Esophagus squamous epithelium (tissue), 5 donors: ENCODE measurements at places on chromosomes 7 and 10. TPM values are rescaled to one million over a fixed set of nuclear protein-coding genes. Genes with fewer than 3 reads are reported as not detected.

Gene AKR1D1
- total RNA-seq: not detected

Gene GFRA1
- total RNA-seq: 79.9 TPM

Gene CTAGE4
- 8.6 TPM for total RNA-seq

Gene ANKRD61
- not detected for total RNA-seq

Gene PPP1R9A
- 6.3 TPM for total RNA-seq

Gene SLC29A4
- 0.53 TPM for total RNA-seq

Gene DNAJB9
- 17.0 TPM for total RNA-seq

Gene EPHB6
- total RNA-seq: 15.2 TPM

Gene NUTM2A
- total RNA-seq: 0.57 TPM

Gene SEMA4G
- 1.5 TPM for total RNA-seq

Gene MOGAT3
- total RNA-seq: not detected

Gene CC2D2B
- total RNA-seq: 0.22 TPM

Gene ENTPD1
- 10.3 TPM for total RNA-seq

Gene RBM17
- total RNA-seq: 36.5 TPM

Gene AGBL3
- 0.72 TPM for total RNA-seq

Gene MYL7
- not detected for total RNA-seq

Gene COL13A1
- not detected for total RNA-seq

Gene HPS6
- 29.4 TPM for total RNA-seq

Gene FXYD4
- total RNA-seq: not detected

Gene FAM13C
- total RNA-seq: 9.9 TPM

Gene EPC1
- total RNA-seq: 19.4 TPM

Gene ACTL6B
- not detected for total RNA-seq

Gene TCF7L2
- 13.2 TPM for total RNA-seq

Gene NANOS1
- 0.79 TPM for total RNA-seq

Gene TLX1
- not detected for total RNA-seq

Gene CRHR2
- total RNA-seq: 0.09 TPM

Gene BMPER
- 0.11 TPM for total RNA-seq

Gene PON3
- 2.5 TPM for total RNA-seq

Gene PRKCQ
- total RNA-seq: 2.7 TPM

Gene SMARCD3
- total RNA-seq: 8.3 TPM
